Suprapubic skin (tissue), 4 donors: ENCODE measurements at places on chromosomes 11 and 22. TPM values are rescaled to one million over a fixed set of nuclear protein-coding genes. Genes with fewer than 3 reads are reported as not detected.

TYR gene
- 9.2 TPM for total RNA-seq

MS4A7 gene
- total RNA-seq, result 5.5 TPM

GNG3 gene
- not detected for total RNA-seq

MMP1 gene
- not detected for total RNA-seq

MRPL23 gene
- 109 TPM for total RNA-seq

DNA sequence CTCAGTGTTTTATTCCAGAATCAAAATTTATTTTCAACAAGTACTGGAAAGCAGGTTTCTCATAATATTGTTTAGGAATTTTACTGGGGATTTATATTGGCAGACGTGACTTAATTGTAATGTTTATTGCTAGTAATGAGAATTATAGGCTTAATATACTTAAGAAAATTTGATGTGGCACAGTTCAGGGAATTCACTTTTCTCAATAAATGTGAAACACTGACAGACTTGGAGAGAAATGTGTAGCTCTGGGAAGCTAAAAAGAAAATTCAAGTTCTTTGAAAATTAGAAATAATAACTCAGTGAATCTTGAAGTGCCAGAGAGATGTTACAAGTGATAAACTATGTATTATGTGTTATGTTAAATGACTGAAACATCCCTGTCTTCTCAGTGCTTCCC lies at the start of gene OR51F2:
Gene OR51F2 (plus strand): TSS at position 301 of the 400 bp plus-strand sequence. CDS start 101 bp downstream, outside the sequence.
- H3K27me3 ChIP-seq, result no peaks in the 10 kb centered on the region
- no peak within 1 kb of the TSS for H3K4me3 ChIP-seq
- no peak for DNase-seq
- no peaks in the 10 kb centered on the region for H3K36me3 ChIP-seq

- no peaks in the 10 kb centered on the region for H3K36me3 ChIP-seq
- H3K27me3 ChIP-seq, result peaks cover 3% of the 10 kb centered on the region
- H3K4me1 ChIP-seq, result no peaks in the 10 kb centered on the region
- no peak for DNase-seq
- H3K4me3 ChIP-seq, result no peak overlapping the region
- H3K27ac ChIP-seq, result no peak overlapping the region
Measured at GRCh38 chr11:133821776-133822175, 23.5 kb downstream of the SPATA19 start.

- H3K4me1 ChIP-seq, result peaks cover 19% of the 10 kb centered on the region
- no peaks in the 10 kb centered on the region for H3K27me3 ChIP-seq
- no peak overlapping the region for H3K4me3 ChIP-seq
- no peak for DNase-seq
Measured at GRCh38 chr11:130405428-130405827, 23.0 kb downstream of the ADAMTS8 start.

GRCh38 chr11:2194877-2195755 lies 23.5 kb upstream of the TH start:
- peaks cover 29% of the 10 kb centered on the region for H3K4me1 ChIP-seq
- H3K27ac ChIP-seq, result no peak overlapping the region
- no peak overlapping the region for H3K4me3 ChIP-seq
- H3K27me3 ChIP-seq, result peaks cover 44% of the 10 kb centered on the region
- DNase-seq, result no peak
- H3K36me3 ChIP-seq, result no peaks in the 10 kb centered on the region

- peaks cover 39% of the 10 kb centered on the region for H3K4me1 ChIP-seq
- H3K27me3 ChIP-seq, result no peaks in the 10 kb centered on the region
- H3K36me3 ChIP-seq, result no peaks in the 10 kb centered on the region
- H3K27ac ChIP-seq, result peak overlapping the region; percentile 31
- no peak for DNase-seq
Measured at GRCh38 chr11:10328314-10329098, 23.6 kb downstream of the ADM start.

DNA sequence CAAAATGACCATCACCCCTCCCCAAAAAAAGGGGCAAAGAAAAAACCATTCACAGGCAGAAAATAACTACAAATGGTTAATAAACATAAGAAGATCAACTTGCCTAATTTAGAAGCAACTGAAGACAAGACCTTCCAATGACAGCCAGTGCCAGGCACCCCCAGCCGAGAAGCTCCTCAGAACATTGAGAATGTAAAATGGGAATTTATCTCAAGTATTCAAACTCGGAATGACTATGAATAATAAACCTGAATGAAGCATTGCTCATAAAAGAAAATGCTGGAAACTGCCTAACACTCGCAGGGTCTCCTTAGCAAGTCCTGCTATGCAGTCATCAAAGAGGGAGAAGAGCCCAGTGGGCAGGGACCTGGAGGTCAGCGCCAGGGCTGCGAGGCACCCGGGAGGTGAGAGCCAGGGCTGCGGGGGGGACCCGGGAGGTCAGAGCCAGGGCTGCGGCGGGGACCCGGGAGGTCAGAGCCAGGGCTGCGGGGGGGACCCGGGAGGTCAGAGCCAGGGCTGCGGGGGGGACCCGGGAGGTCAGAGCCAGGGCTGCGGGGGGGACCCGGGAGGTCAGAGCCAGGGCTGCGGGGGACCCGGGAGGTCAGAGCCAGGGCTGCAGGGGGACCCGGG lies 23.2 kb upstream of the MOB2 start:
- peaks cover 46% of the 10 kb centered on the region for H3K4me1 ChIP-seq
- no peak overlapping the region for H3K27ac ChIP-seq
- no peak overlapping the region for H3K4me3 ChIP-seq
- H3K27me3 ChIP-seq, result no peaks in the 10 kb centered on the region

DNA sequence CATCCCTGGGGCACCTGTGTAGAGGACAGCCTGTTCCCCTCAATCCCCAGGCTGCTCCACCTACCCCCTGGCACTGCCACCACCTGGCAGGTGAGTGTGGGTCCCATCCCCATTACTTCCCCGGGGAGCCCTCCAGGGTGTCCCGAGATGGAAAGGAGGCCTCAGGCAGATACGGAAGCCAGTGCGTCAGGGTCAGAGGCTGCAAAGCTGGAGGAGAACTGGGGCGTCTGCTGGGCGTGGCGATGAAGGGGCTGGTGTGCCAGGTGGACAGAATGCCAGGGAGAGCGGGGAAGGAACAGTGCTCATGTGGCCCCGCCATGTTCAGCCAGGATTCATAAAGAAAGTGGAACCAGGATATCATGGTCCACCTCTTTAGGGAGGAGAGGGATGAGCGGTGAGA lies 7.8 kb downstream of the YPEL1 start:
- DNase-seq, result no peak
- no peak overlapping the region for H3K27ac ChIP-seq
- no peak overlapping the region for H3K4me3 ChIP-seq
- H3K4me1 ChIP-seq, result no peaks in the 10 kb centered on the region
- H3K36me3 ChIP-seq, result no peaks in the 10 kb centered on the region
- H3K27me3 ChIP-seq, result no peaks in the 10 kb centered on the region
